ENCODE measurements at places on chromosomes 7 and 10.

GRCh38 chr7:80088705-80089104 lies 45.9 kb upstream of the GNAI1 start:
- DNase-seq, result no peak

DNA sequence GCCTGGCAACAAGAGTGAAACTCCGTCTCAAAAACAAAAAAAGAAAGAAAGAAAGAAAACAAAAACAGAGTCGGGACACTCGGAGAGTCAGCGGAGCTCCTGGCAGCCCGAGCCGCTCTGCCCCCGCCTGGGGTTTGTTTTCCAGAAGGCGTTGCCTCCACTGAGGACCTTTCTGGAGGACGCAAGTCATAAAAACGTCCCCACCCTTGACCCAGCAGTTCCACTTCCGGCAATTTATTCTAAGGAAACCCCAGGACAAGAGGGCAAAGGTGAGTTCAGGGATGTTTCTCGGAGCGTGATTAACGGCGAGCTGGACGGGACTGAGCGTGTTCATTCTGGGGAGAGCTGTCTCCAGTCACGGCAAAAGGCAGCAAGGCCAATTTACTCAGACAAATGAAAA lies 27.0 kb upstream of the SUN1 start:
- DNase-seq, result no peak

DNA sequence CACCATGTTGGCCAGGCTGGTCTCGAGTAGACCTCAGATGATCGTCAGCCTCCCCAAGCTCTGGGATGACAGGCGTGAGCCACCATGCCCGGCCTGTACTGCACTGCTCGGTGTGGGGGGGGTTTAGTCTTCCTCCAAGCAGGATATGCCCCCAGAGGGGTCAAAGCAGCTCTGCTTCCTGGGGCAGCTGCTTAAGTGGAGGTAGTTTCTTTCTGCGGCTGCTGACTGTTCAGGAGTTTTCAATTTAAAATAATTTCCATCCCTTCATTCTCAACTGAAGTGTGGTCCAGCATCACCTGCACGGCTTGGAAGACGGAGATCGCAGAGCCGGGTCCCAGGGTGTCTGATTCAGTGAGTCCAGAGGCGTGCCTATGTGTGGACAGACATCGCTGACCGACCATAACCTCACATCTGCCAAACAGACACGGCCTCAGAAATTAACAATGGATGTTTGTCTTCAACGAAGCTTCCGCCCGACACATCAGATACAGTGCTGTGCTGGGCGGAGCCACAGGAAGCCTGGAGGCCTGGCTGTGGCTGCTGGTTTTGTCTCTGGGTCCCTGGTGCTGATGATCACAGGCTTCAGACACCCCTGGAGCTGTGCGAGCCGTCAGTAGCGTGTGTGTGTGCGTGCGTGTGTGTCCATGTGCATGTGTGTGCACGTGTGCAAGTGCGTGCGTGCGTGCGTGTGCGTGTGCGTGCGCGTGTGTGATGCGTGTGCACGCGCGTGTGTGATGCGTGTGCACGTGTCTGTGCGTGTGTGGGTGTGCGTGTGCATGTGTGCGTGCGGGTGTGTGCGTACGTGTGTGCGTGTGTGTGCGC lies 226.5 kb upstream of the PITRM1 start:
- DNase-seq, result no peak

GRCh38 chr10:71765176-71765904 lies 8.0 kb downstream of the VSIR start:
- no peak for DNase-seq

- DNase-seq, result no peak
Measured at GRCh38 chr10:60919551-60919950, 24.4 kb downstream of the RHOBTB1 start.

GRCh38 chr10:66767707-66768106 lies 158.1 kb upstream of the LRRTM3 start:
- DNase-seq, result no peak

DNA sequence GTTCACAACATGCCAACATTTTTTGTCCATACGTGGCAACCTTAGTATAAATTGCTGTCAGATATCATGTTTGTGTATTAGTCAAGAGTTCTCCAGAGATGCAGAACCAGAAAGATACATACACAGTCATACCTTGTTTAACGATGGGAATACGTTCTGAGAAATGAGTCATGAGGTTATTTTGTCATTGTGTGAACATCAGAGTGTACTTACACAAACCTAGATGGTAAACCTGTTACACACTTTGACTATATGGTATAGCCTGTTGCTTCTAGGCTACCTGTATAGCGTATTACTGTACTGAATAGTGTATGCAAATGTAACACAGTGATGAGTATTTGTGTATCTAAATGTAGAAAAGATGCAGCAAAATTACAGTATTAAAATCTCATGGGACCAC lies 22.3 kb downstream of the ZNF518A start:
- DNase-seq, result peak; percentile 64

DNA sequence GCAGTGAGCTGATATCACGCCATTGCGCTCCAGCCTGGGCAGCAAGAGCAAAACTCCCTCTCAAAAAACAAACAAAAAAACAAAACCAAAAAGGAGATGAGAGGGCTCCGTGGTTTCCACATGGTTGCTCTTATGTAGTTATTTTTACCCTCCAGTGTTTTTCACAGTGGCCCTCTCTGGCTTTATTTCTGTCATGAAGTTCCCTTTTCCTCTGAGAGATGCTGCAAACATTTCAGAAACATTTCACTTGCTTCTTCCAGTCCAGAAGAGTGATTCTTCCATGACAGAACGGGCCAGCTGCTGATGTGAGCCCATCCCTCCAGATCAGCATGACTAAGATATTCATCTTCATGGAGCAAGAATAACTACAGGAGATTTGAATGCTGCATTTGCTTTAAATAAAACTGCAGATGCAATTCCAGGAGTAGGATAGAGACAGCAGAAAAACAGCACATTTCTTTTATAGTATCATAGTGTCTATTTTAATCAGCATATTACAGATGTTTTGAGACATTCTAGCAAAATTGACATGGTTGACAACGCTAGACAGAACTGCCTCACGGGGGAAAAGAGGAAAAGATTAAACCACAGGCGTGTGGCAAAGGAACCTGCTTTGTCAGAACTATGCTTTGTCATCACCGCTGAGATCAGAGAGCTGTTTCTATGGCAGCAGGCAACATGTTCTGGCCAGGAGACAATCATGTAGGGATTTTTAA lies 40.3 kb downstream of the NRCAM start:
- peak; percentile 65 for DNase-seq

- no peak for DNase-seq
Measured at GRCh38 chr7:19574131-19574530, 134.7 kb downstream of the POLR1F start.

DNA sequence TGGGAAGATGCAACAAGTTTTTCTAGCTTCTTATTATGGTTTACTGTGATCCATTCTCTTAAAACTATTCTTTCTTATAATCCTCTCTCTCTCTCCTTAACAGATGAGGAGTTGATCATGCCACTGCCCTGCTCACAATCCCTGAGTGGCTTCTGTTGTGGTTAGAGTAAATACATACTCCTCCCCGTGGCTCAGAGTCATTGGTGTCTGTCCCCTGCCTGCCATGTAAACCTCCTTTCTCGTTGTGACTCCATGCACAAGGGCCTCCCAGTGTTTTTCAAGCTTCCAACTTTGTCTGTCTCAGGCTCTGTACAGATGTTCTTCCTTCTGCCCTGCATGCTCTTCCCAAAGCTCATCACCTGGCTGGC lies 20.4 kb downstream of the CCNY start:
- peak; percentile 62 for DNase-seq

- DNase-seq, result peak; percentile 21
Measured at GRCh38 chr7:1137517-1138167, 22.4 kb downstream of the ZFAND2A start.

DNA sequence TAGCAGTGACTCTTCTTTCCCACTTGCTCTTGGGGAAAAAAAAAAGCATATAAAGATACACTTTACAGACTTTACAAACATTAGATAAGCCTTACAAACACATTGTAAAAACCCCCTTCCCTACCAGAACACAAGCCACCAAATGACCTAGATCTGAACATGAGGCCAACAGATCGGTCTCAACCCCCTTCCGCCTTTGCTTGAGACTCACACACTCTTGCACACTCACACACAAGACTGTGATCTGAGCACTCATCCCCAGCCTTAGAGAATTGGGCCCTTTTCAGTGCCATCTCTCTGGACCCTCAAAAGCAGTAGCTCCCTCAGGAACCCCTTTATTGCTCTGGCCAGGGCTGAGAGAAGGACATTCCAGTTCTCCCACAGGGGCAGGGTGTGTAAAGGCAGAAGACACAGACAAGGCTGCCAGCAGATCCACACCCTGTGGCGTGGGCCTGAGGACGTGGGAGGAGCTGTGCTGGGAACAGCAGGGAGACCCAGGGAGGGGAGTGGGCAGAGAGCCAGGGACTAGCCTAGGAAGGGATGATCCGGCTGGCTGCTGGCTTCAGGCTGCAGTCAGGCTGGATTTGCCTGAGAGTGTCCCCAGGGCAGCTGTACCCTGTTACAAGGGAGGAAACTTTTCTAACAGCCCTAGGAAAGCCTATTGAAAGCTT lies 206.7 kb downstream of the KIAA1217 start:
- DNase-seq, result no peak

DNA sequence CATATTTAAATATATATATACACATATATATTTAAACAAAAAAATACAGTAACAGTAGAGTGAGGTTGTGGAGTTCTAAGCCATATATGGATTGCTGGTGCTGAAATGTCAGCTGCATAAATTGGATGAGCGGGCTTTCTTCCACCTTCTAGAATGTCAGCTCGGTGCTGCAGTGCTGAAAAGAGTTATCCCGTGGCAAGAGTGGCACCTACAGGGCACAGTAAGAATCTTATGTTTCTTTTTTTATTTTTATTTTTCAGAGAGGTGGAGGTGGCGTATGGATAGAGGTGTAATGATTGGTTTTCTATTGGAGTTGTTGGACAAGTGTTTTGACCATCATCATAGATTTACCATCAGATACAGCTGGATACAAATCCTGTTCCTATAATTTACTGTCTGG lies 86.2 kb upstream of the DYNC1I1 start:
- DNase-seq, result peak; percentile 19

- DNase-seq, result no peak
Measured at GRCh38 chr10:129892548-129893052, 71.5 kb downstream of the EBF3 start.

DNA sequence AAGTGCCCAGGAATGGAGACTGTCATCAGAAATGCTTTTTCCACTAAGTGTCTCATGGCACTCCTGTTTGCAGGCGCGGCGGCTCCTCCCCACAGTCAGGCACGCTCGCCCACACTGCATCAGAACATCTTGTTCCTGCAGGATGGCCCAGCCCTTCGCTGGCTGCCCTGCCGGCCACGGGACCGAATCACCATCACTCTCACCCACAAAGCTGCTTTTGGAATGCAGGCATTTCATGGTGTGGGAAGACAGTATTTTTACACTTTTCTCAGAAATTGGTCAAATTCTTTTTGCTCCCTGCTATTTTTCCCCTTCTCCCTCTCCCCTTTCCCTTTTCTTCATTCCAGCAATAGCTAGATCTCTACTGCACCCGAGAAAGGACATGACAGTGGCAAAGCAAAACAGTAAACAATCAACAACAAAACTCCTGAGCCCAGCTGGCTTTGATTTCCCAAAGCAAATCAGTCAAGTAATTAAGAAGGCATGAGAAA lies 176.1 kb upstream of the TNS3 start:
- DNase-seq, result no peak

DNA sequence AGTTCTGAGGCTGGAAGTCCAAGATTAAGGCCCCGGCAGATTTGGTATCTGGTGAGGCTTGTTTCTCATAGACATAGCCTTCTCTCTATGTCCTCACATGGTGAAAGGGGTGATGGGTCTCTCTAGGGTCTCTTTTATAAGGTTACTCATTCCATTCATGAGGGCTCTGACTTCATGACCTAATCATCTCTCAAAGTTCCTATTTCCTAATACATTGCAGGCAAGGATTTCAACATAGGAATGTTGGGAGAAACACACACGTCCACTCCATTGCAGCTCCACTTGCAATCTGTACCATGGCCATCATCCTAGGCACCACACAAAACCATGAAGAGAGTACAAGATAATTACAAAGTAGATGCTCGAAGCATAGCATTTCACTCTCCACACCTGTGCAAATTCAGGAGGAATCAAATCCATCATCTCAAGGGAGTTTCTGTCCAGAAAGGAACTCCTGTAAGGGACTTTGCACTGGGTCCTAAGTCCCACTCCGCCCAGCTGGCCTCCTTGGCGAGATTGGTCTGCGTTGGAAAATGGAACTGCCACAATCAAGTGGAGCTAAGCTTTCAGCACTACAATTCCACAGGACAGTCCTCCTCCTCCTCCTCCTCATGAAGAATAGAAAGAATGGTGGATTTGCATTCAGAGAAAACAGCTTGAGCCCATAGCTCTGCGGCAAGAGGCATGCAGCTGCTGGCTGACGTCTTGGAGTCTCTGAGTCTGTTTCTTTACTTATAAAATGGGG lies 8.8 kb downstream of the DDC start:
- no peak for DNase-seq

DNA sequence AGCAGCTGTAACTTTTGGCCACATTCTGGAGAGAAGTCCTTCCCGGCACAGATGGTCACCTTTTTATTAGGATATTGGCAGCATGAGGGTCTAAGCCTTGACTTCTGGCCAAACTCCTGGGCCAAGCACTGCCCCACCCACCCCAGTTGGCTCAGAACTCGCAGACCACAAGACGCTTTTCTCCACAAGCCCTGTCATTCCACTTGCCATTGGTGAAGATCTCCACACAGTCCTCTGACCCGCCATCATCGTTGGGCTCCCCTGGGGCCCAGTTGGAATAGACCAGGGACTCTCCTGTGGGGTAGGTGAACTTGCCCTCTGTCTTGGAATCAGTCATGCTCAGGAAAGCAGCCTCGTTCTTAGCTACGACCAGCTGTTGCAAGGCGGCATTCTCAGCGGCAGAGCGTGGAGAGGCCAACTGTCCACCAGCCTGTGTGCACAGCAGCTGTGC lies 11.2 kb downstream of the SFTPD start:
- DNase-seq, result no peak

DNA sequence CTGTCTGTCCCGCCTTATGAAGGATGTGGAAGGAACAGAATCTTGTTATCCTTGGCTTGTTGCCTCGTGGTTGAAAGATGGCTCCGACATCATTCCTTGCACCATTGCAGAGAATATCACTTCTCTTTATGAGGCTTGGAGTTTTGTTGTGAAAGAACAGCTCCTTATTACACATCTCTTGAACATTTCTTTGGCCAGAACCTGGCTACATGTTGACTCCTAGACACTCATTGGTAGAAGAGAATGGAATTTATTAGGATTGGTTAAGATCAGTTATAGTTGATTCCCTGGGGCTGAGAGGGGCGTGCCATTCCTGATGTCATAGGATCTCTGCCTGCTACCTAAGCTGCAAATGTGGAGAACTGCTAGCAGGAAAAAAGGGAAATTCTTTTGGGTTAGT lies 180.5 kb upstream of the CTBP2 start:
- DNase-seq, result no peak

DNA sequence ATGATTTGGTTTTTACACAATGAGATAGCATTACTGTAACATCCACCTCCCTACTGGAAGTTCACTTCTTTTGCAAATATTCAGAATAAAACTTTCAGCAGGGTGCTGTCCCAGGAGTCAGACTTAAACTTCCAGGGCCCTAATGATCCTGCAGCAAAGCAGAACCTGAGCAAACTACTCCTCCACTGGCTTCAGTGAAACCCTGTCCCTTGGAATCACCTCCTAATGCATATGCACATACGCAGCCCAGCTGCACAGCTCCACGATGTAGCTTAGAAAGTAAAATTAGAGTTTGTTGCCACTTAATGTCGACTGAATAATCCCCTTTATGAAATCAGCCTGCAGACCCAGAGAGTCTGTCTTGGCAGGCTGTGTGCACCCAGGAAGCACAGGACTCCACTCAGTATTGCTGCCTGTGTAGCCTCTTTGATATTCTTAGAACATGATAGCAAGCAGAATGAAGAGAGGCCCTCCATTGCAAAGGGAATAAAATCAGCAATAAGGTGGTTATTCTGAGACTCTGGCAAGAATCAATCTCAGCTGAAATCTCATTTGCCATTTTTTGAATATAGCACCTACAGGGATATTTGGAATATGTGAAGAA lies 1.6 kb downstream of the NPSR1 start:
- DNase-seq, result no peak
